ENCODE measurements at places on chromosomes 16 and 17.

DNA sequence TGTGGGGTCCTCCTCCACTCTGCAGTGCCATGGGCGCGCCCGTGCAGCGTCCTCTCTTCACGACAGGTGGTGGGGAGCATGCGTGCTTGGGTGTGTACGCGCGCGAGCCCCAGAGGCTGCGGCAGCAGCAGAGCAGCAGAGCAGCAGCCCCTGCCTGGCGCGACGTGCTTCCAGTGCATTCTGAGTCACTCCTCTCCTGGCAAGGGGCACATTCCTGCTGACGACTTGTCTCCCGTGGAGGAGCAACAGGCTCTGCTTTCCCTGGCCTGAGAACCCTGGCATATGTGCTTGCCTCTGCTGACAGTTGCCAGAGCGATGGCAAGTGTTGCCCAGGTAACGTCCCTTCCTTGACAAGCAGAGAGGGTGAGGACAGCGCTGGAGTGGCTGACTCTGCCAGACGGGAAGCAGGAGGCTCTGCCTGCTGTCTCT, 133.8 kb upstream of the PLCG2 start:
- DNase-seq = no peak

GRCh38 chr17:81952792-81953228, 5.8 kb upstream of the MYADML2 start:
- DNase-seq = no peak

DNA sequence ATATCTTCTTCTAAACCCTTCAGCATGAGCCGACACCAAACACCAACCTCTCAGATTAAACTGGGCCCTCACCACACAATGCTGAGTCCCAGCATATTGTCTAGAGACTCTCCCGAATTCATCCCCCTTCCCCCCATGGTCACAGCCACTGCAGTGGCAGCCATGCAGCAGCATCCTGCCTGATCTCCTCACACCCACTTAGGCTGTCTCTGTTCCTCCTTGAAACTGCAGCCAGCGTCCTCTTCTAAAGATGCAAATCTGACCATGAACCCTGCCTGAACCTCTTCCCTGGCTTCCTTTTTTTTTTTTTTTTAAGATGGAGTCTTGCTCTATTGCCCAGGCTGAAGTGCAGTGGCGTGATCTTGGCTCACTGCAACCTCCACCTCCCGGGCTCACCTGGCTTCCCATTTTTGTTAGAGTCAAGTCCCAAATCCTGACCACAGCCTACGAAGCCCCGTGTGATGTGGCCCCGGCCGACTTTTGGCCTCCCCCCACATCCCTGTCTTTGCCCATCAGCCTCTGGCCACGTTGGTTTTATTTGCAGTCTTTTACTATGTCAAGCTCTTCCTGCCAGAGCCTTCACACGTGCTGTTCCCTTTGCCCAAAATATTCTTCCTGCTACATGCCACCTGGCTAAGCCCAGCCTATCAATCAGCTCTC, 2.8 kb downstream of the FA2H start:
- no peak for DNase-seq

GRCh38 chr16:8631818-8632465, 10.4 kb downstream of the METTL22 start:
- DNase-seq = peak; percentile 40

GRCh38 chr17:7912927-7913524, 3.1 kb downstream of the RNF227 start:
- peak; percentile 94 for DNase-seq

DNA sequence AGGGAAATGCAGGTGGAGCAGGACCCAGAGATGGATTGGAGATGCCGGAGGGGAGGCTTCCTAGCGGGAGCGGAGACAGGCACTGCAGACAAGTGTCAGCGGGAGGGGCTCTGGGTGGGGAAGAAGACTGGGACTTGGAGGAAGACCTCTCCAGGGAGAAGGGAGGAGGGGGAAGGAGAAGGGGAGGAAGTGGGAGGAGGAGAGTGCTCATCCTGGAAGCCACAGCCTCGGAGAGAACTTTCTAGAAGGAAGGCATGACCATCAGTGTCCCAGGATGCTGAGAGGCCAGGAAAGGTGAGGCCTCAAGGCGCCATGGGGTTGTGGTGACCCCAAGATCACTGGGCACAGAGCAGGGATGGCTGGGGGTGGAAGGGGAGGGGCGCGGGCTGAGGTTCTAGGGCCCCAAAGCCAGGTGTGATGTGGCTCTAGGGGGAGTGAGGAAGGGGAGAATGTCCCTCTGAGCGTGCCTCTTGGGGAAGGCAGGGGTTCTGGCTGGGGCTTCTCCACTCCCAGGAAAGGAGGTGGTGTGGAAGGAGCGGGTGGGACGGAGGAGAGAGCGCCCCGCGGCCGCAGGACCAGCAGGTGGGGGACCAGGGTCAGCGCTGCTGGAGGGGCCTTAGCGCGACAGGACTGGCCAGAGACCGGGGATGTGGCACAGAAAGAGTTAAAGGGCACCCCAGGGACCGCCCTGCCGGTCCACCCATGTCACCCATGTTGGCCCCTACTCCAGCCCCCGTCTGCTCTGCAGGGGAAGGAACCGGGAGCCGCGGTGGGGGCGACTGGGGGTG, 900 bp upstream of the GCGR start:
- DNase-seq = no peak

DNA sequence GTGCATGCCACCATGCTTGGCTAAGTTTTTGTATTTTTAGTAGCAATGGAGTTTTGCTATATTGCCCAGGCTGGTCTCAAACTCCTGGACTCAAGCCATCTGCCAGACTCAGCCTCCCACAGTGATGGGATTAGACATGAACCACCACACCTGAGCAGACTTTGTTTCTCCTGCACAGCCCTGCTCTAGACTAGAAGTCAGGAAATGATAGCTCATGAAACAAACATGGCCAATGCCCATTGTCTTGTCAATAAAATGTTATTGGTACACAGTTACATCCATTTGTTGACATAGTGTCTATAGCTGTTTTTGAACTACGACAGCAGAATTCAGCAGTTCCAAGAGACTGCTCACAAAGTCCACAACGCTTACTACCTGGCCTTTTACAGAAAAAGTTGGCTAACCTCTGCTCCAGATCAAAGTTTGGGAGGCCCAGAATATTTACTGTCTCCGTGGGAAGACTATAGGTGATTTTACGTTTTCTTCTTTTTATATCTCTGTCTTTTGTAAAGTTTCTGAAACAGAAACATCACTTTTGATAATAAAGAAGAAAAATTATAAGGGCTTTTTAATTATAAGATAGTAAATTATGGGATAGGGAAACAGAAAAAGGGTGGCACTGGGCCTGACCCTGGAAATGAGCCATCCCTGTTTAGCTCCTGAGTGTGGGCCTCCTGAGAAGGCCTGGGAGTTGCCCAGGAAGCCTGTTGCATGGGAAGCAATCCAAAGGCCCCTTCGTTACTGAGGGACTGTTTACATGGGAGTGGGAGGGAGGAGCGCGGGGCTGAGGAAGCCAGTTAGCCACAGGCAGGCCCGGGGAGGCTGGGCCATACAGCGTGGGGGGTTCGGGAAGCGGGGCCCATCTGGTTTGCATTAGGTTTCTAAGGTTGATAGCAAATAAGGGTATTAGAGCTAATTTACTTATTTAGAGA, 201.5 kb downstream of the IRF8 start:
- no peak for DNase-seq

- no peak for DNase-seq
Measured at GRCh38 chr17:29909236-29910003, 20.6 kb downstream of the SSH2 start.

DNA sequence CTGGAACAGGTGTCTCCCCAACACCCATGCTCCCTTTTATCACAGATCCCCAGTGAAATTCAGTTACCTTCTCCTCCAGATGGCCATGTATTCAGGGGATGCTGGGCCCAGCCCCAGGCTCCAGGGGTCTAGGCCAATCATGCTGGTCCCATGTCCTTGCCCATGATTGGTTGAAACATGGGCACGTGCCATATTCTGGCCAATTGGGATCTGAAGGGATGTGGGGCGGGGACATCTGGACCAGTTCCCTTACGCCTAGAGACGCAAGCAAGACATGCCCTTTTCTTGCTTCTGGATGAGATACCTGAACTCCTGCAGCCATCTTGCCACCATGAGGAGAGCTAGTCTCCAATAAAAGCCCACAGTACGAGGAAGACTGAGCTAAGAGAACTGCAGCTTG, 31.0 kb upstream of the ST6GALNAC1 start:
- no peak for DNase-seq

DNA sequence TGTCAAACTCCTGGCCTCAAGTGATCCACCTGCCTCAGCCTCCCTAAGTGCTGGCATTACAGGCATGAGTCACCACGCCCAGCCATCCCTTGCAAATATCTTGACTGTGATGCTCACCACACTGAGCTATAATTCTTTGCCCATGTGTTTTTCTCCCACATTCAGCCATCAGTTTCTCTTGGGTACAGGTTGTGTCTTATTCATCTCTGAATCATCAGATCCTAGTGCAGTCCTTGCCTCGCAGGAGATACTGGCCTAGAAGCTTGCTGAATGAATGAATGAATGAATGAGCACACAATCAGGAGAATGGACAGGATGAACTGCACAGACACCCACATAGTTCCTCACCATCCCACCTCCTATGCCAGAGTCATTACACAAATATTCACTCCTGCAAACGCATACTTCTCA, 24.4 kb upstream of the ETV4 start:
- no peak for DNase-seq

DNA sequence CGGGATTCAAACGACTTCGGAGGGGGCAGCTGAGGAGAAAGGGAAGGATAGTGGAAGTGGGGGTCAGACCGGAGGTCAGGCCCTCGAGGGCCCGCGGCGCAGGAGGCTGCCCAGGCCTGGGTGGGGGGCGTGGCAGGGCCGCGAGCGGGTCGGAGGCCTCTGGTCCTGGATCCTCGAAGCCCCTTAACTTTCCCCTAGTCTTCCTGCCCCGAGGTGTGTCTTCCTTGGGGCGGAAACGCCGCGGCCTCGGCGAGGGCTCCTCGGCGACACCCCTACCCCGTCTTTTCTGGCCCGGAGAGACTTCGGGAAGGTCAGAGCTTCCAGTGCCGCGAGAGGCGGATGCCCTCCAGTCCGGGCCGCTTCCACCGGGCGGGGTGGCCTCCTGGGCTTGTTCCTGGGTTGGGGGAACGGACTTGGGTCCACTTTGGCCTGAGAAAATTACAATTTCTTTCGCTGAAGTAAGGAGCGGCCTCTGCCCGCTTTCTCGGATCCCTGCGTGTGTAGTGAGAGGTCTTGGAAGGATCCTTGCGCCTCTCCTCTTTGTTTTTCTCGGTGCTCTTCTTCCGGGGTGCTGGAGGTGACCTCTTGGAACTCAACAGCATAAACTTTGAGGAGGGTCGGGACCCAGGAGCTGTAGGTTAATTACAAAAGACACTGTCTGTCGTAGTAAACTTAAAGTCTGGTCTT, 491 bp downstream of the IST1 start:
- peak; percentile 72 for DNase-seq

- DNase-seq = no peak
Measured at GRCh38 chr17:57125406-57125805, 40.4 kb downstream of the AKAP1 start.

All from hematopoietic multipotent progenitor cell treated with erythropoietin and hydrocortisone succinate and interleukin-3 and kit ligand, for 6 days (in vitro differentiated cells).